ENCODE measurements at places on chromosomes 7 and 10. TPM values are rescaled to one million over a fixed set of nuclear protein-coding genes. Genes with fewer than 3 reads are reported as not detected.

DNA sequence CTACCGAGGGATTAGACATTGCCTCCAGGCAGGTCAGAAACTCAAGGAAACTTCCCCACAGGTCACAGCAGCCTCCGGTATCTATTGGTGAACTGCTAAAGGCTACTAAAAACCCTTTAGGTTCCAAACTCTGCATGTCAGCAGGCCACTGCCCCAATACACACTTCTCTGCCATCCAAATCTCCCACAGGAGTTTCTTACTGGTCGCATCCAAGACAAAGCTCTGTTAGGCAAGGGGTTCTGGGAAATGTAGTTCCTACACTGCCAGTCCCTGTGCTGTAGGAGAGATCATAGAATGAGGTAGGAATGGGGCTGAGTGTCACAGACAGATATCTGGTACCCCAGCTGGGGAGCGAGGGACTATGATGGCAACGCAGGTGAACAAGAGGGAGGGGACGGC lies 757.0 kb upstream of the C7orf33 start:
- no peak for DNase-seq

- no peak for DNase-seq
Observed at GRCh38 chr10:32412499-32412853, 33.5 kb upstream of the CCDC7 start.

Gene VWDE
- 3.1 TPM for total RNA-seq

GRCh38 chr7:29127527-29127926 lies 18.8 kb downstream of the CPVL start:
- DNase-seq = no peak

Gene SPDYE16
- 0.72 TPM for total RNA-seq

DNA sequence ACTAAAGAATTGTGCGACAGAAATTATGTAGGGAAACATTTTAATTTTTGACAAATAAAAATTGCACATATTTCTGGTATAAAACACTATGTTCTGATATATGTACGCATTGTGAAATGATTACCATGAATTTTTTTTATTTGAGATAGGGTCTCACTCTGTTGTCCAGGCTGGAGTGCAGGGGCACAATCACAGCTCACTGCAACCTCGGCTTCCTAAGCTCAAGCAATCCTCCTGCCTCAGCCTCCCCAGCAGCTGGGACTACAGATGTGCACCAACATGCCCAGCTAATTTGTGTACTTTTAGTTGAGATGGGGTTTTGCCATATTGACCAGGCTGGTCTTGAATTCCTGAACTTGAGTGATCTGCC lies 149.2 kb downstream of the FRMD4A start:
- no peak for DNase-seq

Gene BTRC
- 22.9 TPM for total RNA-seq

- no peak for DNase-seq
Observed at GRCh38 chr10:96090463-96090800, 39.7 kb upstream of the ZNF518A start.

GRCh38 chr10:131435760-131436457 lies 124.4 kb upstream of the TCERG1L start:
- no peak for DNase-seq

Gene NEBL
- total RNA-seq = 26.2 TPM

Gene SFMBT2
- 6.7 TPM for total RNA-seq

GRCh38 chr7:98619450-98620321 lies 2.6 kb downstream of the NPTX2 start:
- DNase-seq = no peak

Gene TFAM
- total RNA-seq = 28.1 TPM

DNA sequence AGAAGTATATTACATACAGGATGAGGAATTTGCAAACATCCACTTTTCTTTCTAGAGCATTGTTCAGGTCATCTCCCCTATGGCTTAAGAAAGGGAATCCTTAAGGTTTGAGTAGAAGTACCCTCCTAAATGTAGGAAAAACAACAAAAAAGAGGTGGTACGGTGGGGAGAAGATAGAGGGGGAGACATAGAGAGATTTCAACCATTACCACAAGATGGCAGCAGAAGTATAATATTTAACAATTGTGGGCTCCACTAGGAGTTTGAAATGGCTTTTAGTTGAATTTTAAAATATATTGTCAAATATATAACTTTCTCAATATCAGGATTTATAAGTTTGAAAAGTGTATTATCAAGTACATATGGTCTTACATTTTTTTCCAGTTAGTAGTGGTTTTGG lies 72.7 kb upstream of the PRKG1 start:
- peak; percentile 72 for DNase-seq

Gene PARP12
- 31.5 TPM for total RNA-seq

GRCh38 chr7:155753446-155753965 lies 58.8 kb downstream of the SHH start:
- no peak for DNase-seq

DNA sequence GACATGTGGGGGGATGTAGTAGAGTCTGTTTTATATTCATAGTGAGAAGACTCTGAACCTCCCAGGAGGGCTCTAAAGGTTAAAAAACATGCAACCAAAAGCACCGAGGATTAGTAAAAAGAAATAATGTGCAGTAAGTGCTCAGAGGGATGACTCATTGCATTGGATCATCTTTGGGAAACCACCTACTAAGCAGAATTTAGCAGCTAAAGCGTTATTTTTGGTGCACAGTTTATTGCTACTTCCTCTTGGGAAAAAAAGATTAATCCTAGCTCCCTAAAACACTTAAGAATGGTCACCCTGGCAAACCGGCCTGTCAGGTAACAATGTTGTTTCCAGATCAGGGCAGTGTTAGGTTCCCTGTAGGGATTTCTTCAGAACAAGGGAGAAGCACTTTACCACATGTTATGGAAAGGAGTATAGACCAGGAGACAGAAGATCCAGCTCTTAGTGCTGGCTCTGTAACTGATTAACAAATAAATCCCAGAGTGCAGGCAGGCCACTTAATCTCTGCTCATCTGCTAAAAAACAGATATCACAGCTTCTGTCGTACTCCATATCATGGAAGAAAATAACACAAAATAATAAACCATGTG lies 44.8 kb upstream of the FAM133B start:
- no peak for DNase-seq

DNA sequence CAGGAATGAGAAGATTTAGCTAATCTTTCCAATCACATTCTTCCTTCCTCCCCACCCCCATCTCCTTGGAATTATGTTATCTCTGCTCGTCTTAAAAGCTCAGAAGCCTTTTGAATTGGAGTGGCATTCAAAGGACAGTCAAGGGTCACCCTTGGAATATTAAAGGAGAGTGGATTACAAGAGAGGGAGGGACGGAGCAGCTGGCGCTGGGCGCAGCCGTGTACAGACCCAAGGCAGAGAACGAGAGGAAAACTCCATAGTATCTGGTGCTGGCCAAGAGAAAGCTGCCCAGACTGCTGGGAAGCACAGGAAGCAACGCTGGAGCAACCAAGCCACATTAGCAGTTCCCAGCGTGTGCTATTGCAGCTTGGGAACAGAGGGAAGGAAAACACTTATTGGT lies 95.7 kb downstream of the POU6F2 start:
- DNase-seq = peak; percentile 72

Gene PTPRE
- total RNA-seq = 20.9 TPM

DNA sequence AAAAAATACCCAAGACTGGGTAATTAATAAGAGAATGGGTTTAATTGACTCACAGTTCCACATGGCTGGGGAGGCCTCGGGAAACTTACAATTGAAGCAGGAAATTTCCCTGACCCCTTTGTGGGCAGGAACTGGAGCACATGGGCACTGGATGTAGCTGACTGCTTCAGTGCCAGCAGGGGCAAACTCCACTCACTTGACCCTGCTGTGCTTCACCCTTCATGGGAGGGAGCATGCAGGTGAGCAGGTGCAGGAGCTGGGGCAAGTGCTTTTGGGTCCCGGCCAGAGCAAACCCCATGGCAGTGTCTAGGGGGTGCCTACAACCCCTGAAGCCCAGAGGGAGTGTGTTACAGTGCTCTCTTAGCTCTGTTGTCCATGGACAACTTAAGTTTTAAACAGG lies 132.6 kb downstream of the AKR1D1 start:
- no peak for DNase-seq

DNA sequence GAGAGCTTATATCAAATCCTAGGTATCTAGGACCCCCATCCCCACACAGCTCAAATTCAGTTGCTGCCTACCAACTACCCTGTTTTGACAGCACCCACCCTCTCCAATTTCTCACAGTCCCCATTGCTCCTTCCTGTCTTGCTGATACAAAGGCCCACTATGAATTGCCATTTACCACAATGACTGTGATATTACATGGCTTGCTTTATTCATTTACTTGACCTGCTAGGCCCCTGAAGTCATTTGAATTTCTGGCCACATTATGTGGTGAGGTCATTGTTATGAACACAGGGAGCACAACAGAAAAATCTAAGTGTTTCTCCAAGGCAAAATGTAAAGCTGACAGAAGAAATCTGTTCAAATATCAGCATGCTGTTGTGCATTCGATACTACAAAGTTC lies 101.4 kb downstream of the PPP1R17 start:
- DNase-seq = no peak

Gene ACTA2
- 300 TPM for total RNA-seq

- DNase-seq = peak; percentile 26
Observed at GRCh38 chr7:121561717-121562116, 165.6 kb upstream of the FAM3C start.

DNA sequence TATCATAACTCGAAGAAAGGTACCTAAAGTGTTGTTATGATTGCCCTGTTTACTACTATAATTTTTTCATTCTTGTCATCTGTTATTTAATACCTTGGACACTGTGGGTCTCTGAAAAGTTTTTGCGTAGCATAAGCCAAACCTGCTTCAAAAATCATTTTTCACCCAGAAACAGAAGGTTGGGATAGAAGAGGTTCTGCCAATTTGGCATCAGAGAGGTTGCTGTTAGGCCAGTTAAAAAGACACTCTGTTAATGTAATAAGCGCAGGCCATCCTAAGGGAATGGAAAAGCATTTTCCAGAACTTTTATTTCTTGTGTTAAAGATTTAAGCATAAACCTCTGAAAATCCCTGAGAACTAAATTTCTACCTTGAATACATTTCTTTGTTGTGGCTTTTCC lies 212.2 kb downstream of the BMPER start:
- DNase-seq = peak; percentile 70

Gene RELN
- 31.9 TPM for total RNA-seq

DNA sequence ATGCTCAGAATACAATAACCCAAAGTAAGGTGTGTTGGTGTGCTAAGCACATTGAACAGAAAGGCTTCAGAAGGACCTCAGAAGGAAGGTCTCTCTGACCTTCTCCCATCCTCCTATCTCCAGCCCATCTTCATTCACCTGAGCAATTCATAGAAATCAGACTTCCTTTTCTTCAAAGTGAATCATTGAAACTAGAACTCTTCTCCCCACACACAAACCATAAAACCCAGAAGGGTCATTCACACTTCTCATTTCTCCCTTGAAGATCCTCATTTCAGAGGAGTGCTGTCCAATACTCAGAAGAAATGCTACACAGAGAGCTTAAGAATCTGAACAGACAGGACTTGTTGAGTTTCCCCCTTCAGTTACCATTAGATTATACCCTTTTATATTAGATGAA lies 89.5 kb downstream of the VWDE start:
- DNase-seq = no peak

DNA sequence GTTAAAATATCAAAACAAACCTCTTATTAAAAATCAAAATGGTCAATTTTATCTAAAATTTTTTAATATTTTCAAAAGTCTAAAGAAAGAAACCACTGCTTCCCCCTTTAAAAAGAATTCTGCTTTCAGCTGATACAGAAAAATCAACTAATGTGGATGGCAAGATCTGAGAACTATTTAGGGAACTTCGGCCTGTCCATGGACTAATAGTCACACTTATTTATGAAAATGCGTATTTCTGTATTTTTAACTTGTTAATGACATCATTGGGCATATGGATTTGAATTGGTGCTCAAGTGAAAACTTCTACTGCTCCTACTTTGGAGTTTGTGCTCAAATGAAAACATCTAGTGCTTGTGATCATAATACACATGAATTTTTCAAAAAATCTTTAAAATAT lies 31.9 kb downstream of the RNLS start:
- no peak for DNase-seq

Gene ZNRF2
- 26.4 TPM for total RNA-seq

GRCh38 chr7:77349141-77349540 lies 67.0 kb downstream of the GSAP start:
- DNase-seq = no peak

DNA sequence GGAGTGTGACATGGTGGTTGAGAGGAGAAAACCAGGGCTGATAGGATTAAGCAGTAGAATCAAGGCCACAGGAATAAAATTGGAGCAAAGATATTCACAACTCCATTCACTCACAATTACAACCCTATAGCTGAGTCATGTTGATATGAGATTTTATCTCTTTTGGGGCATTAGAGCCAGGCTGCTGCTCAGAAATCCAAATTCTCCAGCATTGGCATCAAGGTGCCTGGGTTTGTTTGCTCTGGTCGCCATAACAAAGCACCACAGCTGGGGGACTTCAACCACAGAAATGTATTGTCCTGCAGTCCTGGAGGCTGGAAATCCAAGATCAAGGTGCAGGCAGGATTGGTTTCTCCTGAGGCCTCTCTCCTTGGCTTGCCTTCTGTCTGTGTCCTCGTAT lies 52.5 kb upstream of the GRB10 start:
- DNase-seq = no peak

GRCh38 chr10:69088471-69088769 lies 517 bp downstream of the SRGN start:
- DNase-seq = no peak

DNA sequence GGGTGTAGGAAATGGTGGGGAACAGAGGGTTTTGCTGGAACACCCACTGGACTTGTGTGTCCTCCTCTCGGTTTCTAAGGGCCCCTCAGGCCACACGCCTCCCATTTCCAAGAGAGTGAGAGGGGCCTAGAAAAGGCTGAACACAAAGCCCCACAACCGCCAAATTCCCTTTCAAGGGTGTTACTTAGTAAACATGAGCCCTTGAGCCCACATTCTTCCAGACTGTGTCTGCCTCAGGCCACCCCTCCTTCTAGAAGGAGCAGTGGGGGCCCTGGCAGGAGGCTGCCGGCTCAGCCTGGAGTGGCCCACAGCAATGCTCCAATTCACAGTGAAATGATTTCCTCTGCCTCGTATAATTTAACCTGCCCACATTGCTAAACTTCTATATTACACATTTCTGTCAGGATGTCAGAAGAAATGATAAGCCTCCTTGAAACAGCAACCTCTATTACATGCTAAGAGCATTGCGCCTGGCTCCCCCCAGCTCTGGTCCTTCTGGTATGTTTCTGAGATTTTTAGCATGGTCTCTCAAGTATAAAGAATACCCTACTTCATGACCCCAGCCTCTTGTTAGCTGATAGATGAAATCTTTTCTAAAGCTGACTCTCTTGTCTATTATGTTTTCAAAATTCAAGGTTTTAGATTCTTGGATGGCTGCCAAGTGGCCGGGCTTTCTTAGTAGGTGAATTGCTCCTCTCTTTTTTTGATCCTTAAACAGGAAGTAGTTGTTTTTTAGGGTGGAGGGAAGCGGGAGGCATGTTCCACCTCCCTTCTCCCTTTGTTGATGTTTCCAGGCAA lies 673.9 kb upstream of the GALNT17 start:
- DNase-seq = peak; percentile 41

Gene MKI67
- total RNA-seq = 24.8 TPM

DNA sequence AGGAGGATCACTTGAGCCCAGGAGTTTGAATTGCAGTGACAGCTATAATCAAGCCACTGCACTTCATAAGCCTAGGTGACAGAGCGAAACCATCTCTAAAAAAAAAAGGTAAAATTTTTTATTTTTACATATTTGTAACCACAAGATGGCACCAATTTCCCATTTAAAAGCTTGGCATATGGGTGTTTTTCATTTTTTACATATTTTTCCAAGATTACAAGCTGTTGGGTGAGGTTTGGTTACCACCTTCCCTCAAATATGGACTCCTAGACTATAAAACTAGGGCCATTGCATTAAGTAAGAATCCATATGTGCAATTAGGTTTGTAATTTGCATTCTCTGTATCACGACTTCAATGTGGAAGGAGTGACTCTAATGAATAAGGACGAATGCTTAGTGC lies 129.3 kb upstream of the ACBD5 start:
- DNase-seq = peak; percentile 8

Gene TSPAN15
- total RNA-seq = 64.6 TPM

Gene SPDYE2B
- total RNA-seq = not detected

All from tongue (tissue), 3 donors.